ENCODE measurements at places on chromosomes 3 and 15.

- no peak for DNase-seq
Measured at GRCh38 chr15:38611228-38611627, 46.6 kb upstream of the RASGRP1 start.

- DNase-seq, result no peak
Measured at GRCh38 chr3:56347219-56347871, 120.9 kb downstream of the ERC2 start.

DNA sequence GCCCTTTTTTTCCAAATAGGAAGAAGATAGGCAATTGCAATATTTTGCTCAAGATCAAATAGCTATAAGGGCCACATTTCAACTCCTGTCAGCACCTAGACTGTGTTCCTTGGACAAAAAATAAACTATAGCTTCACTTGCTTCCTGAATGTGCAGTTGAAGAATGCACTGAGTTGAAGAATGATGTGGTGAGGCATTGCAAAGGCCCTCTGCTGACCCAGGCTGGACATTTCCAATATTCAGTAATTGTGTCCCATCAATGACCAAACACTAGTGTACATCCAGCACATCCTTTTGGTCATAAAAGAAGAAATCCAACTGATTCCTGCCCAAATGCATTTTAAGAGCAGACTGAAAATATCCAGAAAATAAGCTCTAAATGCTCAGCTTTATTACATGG is 424.8 kb upstream of the TGFBR2 start:
- no peak for DNase-seq

DNA sequence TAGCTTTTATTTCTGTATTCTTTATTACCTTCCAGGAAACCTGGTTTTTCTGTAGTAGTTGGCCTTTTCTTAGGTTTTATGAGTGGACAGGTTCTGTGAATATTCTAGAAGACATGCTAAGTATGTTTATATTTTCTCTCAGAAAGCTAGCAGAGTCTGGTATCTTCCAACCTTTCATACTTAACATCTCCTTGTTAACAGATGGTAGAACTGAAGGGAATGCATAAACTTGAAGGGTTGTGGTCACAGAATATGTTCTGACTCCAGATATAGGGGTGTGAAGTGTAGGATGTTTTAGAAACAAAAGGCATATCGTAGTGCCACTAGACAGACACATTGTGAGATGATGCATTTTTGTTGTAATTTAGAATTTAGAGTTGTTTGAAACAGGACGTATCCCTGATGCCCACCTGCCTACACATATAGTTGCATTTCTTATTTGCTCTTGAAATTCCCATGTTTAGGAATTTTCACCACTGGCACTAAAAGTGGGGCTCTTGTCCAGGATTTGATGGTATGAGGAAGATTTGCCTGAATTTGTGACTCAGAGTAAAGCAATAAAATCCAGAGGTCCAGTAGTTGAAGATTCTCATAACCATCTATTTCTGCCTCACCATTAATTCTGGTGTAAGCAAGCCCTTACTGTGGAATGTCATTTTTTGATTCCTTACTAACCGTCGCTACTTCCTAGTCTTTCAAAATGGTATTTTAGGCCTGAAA is 274.5 kb downstream of the FEZF2 start:
- DNase-seq, result no peak

DNA sequence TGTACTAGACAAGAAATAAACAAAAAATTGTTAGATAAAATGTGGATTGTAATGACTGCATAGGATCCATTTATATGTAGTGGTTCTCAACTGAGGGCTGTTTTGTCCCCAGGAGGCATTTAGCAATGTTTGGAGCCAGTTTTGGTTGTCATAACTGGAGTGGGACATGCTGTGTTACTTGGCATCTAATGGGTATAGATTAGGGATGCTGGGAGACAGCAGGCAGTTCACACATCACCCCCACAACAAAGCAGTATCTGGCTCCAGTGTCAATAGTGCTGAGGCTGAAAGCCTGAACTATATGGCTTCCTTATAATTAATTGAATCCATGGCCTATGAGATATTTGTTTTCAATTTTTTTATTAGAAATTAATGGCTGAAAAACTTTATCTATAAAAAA is 72.0 kb upstream of the SAMMSON start:
- DNase-seq, result no peak

- no peak for DNase-seq
Measured at GRCh38 chr3:159904455-159904854, 84.2 kb upstream of the IL12A start.

DNA sequence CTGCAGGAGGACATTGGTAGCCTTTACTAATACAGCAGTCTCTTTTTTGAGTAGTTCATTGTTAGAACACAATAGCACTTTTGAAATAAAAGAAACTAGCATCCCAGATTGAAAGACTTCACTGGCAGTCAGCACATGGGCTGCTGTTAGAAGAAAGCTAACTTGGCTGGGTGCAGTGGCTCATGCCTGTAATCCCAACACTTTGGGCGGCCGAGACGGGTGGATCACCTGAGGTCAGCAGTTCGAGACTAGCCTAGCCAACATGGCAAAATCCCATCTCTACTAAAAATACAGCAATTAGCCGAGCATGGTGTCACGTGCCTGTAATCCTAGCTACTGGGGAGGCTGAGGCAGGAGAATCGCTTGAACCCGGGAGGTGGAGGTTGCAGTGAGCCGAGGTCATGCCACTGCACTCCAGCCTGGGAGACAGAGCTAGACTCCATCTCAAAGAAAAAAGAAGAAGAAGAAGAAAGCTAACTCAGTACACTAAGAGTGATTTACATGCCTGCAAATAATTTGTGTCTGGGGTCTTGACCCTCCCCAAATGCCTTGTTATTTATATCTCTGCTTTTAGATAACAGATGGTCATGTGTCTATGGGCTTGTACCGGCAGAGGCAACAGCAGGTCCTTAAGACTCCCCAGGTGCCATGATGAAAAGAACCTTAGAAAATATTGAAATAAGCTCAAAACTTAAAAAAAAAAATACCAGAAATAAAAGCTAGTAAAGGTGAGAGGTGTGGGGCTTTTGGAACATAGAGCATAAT is 9.7 kb downstream of the TPM1 start:
- DNase-seq, result no peak

GRCh38 chr3:126983276-126983652 is 349 bp downstream of the PLXNA1 start:
- DNase-seq, result no peak

DNA sequence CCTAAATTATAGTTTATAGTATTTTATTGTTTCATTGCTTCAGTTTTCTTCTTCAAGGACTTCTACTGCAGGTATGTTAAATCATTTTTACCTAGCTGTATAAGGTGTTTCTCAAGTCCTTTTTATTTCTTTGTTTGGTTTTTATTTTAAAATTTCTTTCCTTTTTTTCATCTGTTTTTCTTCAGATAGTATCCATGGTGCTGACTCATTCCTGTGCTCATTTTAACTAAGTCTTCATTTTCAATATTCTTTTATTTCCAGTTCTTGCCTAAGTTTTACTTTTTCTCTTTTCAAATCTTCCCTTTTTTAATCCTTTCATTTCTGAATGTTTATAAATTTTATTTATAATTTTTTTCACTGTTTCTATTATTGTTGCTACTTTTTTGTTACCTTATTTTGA is 42.3 kb upstream of the STIMATE start:
- DNase-seq, result no peak

GRCh38 chr3:182165234-182165633 is 453.5 kb downstream of the SOX2 start:
- no peak for DNase-seq

DNA sequence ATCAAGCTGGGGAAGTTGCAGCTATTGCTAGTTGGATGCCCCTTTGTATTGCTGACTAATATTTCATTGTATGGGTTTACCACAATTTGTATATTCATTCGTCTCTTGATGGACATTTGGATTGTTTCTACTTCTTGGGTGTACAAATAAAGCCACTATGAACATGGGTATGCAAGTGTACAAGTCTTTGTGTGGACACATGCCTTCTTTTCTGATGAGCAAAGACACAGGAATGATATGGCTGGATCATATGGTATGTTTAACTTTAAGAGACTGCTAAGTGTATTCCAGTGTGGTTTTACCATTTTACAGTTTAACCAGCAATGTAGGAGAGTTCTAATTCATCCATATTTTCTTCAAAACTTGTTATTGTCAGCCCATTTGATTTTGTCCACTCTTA is 32.2 kb downstream of the NECTIN3 start:
- no peak for DNase-seq

- DNase-seq, result no peak
Measured at GRCh38 chr3:133293397-133294110, 106.3 kb upstream of the BFSP2 start.

GRCh38 chr3:188271226-188271914 is 117.4 kb downstream of the LPP start:
- DNase-seq, result no peak

DNA sequence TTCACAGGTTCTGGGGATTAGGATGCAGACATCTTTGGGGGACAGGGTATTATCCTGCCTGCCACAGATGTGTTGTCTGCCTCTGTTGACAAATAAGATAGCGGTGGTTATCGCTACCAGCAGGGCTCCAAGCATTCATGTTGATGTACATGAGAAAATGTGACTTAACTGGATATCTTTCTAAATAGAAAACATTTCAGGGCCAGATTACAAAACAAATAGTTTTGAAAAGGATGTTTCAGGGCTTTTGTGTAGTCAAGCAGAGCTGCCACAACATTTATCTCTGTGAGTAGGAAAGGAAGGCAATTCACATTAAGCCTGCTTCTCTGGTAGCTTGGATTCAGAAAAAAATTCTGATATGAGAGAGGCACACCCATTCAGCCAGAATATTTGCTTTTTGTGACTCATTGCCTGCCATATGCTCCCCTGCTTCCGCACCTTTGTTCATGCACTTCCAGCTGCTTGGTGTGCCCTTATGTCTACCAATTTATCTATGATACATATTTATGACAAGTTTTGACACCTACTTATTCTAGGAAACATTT is 22.8 kb downstream of the PLS1 start:
- no peak for DNase-seq

DNA sequence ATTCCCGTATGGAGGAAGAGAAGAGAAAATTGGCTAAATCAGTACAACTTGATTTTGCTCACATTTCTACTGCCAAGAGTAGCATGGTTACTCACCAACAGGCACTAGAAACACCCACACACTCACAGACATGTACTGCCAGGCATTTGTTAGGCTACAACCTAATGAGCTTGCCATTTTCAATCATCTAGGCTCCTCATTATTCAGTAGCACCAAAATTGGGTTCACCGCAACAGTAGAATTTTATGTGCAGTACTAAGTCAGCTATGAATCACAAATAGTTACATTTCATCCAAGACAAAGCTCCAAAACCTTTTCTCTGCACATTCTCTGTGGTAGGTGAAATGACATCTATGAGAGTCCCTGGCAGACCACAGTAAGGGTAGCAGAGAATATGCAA is 15.0 kb upstream of the THUMPD3 start:
- no peak for DNase-seq

Data from substantia nigra (tissue), 51 donors.